ENCODE measurements at places on chromosomes 7 and 10. TPM values are rescaled to one million over a fixed set of nuclear protein-coding genes. Genes with fewer than 3 reads are reported as not detected.

DNA sequence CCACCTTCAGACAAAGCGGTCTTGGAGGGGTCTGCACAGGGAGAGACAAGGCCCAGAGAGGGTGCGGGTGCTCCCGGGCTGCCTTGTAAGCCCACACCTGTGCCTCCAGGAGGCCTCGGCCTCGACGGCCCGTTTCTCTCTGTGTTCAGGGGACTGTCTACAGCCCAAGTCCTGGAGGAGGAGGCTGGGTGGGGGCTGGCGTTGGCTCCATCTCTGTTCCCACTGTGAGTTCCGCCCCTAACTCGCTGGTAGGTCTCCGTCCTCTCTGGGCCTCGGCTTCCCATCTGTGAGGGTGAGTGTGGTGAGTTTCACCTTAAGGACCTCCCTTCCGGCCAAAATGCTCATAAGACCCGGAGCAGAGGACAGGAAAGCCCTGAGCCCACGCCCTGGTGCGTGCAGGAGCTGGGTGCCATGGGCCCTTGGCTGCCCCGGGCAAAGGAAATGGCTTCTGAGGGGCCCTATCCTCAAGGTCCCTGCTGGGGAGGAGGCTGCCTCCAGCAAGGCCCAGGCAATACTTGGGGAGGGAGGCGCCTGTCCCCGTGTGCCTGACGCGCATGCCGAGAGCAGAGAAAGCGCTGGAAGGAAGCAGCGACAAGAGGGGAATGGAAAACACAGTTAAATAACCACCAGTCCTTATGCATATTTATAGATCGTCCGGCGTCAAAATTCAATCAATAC, 276.8 kb downstream of the ELFN1 start:
- DNase-seq = no peak

TSPAN33 gene
- total RNA-seq = 47.1 TPM

DNA sequence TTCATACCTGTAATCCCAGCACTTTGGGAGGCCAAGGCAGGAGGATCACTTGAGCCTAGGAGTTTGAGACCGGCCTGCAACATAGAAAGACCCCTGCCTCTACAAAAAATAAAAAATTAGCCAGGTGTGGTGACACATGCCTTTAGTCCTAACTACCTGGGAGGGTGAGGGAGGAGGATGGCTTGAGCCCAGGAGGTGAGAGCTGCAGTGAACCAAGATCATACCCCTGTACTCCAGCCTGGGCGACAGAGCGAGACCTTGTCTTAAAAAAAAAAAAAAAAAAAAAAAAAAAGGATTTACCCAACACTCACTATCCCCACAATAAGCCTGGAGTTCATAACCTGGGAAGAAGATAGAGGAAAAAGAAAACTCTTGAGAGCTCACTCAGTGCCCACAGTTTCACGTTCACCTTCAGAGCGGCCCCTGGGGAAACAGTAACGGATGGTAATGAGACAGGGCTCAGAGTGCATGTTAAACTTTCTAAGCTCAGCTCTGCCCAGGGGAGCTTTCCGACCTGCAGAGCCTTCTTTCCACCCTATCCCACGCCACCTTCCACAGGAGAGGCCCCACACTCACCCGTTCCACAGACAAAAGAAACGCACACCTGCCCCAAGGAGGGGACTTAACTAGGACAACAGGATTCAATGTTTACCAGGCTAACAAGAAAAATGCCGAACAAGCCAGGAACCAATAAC, 259.8 kb upstream of the KLF14 start:
- DNase-seq = no peak

DNA sequence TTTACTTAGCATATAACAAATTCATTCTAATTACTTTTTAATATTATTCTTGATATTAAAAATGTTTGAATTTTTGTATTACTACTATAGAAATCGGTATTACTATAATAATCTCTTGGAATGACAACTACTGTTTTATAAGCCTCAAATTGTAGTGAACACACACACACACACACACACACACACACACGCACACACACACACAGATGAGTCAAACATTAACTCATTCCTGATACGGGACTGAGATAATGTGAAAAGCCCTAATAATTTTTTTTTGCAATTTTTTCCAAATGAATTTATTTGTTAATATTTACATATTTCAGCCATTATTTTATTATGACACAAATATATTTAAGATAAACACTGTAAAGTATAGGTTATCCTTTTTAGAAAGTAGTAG, 951.2 kb upstream of the PHF14 start:
- no peak for DNase-seq

GRCh38 chr10:48759113-48759901, 74.6 kb downstream of the WDFY4 start:
- no peak for DNase-seq

GRCh38 chr10:123633106-123633505, 33.0 kb upstream of the GPR26 start:
- DNase-seq = no peak

LLCFC1 gene
- total RNA-seq = not detected

DNA sequence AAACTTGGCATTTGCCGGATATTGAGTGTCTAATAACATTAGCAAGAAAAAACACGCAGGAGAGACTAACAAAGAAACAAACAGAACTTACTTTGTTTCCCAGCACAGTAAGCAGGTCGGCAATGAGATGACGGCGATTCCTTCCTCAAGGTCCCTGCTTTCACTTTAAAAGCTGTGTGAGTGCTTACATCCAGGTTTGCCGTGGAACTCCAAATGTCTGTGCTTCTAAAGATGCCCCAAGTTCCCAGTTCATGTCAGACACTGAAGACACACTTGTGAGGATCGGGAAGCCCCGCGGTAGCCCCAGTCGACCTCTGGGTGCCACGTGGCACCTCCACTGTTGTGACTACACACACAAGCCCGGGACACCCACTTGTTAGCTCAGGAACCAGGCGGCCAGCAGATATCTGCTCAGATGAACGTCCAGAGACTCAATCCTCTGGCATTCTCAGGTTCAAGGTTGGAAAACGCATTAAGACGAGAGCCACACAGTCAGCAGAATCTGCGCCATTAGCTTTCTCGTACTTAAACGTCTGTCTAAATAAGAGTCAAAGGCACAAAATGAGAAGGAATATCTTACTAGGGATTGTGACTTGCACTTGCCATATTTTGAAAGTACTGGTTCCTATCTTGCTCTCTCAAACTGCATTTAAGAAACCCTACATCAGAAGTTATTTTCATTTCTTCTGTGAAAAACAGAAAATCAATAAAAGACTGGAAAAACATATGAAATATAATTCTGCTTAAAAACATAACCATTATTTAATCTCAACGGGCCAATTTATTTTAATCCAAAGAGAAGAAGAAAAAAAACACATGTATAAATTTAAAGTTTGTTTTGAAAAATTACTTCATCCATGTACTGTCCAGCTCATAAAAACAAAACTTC, 207.6 kb upstream of the KLF14 start:
- DNase-seq = no peak

All from H1 (cell line).